Stimulated activated CD8-positive, alpha-beta memory T cell treated with anti-CD3 and anti-CD28 coated beads, Interleukin-2, amount 100 ng/mL, for 1 hour (primary cell): ENCODE measurements at places on chromosomes 4 and X.

- no peak for DNase-seq
Observed at GRCh38 chr4:159484864-159485263, 382.0 kb downstream of the RAPGEF2 start.

GRCh38 chrX:67536564-67536963, 7.3 kb upstream of the AR start:
- DNase-seq: no peak

DNA sequence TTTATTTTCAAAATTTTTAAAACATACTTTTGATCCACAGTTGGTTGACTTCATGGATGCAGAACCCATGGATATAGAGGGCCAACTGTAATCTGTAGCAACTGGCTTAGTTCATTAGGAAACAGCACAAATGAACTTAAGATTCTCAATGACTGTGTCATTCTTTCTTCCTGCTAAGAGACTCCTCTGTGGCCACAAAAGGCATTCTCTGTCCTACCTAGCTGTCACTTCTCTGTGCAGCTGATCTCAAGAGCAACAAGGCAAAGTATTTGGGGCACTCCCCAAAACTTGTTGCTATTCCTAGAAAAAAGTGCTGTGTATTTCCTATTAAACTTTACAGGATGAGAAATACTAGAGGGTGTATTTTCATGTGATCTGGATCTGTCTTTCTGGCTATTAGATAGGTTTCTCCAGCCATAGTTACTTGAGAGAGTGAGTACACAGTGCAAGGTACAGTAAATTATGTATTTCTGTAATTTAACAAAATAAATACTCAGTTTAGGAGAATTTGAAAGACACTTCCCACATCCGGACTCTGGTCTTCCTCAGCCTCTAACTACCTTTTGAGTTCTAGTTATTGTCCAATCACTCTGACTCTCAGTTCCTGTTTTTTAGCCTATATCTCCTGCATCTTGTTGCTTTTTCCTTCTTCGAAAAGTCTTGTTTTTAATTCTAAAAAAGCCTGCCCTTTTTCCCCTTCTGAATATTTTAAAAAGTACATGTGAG, 21.8 kb downstream of the TLR2 start:
- no peak for DNase-seq

GRCh38 chr4:107699466-107700206, 20.4 kb downstream of the PAPSS1 start:
- no peak for DNase-seq

DNA sequence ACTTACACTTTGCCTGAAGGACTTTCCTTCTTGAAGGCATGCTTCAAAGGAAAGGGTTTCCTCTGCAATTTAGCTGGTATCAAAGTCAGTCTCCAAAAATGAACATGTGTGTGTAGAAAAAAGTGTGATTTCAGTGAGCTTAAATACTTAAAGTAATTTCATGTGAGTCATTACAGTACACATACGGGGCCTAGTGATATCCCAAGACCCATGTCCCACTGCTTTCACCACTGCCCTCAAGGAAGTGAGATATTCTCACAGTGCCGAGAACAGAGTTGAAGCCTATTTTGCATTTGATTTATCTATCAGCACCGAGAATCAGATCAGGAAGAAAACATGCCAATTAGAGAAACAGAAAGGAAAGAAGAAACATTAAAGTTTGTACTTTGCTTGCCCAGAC, 61.0 kb downstream of the CHST7 start:
- no peak for DNase-seq

- DNase-seq: no peak
Observed at GRCh38 chr4:129377131-129377845, 281.3 kb downstream of the C4orf33 start.

GRCh38 chrX:30582664-30583063, 5.1 kb upstream of the TASL start:
- DNase-seq: no peak

GRCh38 chr4:89055157-89056080, 1.6 kb downstream of the FAM13A start:
- DNase-seq: no peak

DNA sequence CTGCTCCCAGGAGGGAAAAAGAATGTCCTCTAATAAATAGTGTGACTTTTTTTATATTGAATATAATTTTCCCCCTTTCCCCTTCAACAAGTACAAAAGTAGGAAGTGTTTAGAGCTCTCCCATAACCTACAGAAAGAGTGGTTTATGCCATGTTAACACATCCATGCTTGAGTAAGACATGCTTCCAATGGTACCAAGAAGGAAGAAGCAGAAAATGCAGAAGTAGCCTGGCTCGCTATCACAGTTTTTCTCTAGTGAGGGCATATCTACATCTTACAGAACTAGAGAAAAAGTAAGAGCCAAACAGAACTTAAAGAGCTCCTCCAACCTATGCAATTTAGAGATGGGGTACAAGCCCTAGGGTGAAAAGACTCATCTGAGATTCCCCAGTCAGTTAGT, 82.5 kb downstream of the ARHGEF9 start:
- DNase-seq: no peak

DNA sequence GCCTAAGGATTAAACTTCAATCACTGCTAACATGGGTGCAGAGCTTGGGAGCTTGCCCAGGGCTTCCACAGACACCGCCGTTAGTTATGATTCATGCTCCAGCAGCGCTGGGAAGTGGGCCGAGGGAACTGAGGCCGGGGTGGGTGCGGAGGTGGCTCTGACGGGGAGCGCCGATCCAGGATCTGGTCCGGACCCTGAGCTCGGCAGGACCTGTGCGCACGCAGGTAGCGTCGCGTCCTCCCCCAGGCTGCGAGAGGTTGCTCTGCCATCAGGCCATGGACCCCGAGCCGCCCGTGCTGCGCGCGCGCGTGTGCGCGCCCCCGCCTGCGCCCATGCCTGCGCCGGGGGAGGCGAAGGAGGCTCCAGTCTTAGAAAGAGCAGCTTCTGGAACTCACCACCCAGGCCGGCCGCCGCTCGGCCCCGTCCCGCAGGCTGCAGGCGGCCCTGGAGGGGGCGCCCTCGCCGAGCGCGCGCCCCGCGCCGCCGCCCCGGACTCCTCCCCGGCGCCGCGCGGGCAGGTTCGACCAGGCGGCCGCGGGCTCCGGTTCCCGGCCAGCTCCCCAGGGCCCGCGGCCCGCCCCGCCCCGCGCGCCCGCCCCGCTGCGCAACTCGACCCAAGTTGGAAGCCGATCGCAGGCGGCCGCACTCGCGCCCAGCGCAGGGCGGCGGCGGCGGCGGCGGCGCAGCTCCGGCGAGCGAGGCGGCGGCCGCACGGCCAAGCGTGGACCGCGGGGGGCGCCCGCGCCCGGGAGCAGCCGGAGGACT, 732 bp upstream of the ADRA2C start:
- DNase-seq: no peak

- DNase-seq: no peak
Observed at GRCh38 chr4:48483777-48484493, 792 bp downstream of the SLC10A4 start.

- DNase-seq: no peak
Observed at GRCh38 chr4:7037425-7037824, 5.7 kb upstream of the TADA2B start.

GRCh38 chrX:31464306-31464915, 392.6 kb upstream of the FTHL17 start:
- no peak for DNase-seq

DNA sequence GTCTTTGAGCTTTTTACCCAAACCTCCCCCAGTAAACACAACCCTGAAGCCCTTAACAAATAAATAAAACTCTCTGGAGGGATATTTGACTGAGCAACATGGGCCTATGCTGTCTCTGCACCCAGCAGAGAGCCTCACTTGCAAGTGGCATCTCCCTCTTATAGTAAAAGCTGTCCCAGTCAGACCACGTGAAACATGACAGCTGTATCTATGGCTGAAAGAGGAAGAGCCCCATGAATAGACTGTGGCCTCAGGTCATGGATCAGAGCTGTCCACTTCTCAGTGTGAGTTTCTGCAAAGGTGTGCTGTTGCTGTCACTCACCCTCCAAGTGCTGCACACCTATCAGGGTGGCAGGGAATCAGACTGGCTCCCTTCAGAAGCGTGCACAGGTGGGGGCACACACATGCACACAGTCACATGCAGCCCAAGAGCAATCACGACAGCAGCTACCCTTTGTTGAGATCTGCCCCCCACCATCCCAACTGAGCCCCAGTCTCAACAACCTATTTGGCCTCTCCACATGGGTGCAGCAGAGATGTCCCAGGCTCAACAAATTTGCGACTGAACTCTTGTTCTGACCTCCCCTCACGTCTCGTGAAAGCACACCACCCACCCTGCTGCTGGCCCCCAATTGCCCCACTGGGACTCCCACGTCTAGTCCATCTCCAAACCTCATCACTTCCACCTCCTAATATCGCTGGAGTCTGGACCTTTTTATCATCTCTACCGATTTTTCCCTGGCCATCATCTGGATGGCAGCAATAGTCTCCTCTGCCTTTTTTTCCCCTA, 45.6 kb downstream of the NAT8L start:
- no peak for DNase-seq

DNA sequence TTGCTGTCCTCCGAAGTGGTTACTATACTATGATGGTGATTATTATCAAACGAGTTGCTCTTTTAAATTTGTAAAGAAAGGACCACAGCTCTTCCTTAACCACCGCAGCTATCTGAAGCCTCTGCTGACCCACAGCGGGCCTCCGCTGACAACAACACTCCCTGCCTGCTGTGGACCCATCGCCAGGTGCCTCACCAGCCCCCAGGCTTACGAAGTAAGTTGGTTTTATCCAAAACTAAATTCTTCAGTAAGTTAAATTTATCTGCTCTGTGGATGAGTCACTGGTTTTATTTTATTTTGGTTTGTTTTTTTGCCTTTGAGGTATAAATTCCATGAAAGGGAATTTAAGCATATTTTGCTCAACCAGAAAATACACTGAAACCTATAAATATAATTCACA, 54.7 kb downstream of the SLC9A6 start:
- no peak for DNase-seq

DNA sequence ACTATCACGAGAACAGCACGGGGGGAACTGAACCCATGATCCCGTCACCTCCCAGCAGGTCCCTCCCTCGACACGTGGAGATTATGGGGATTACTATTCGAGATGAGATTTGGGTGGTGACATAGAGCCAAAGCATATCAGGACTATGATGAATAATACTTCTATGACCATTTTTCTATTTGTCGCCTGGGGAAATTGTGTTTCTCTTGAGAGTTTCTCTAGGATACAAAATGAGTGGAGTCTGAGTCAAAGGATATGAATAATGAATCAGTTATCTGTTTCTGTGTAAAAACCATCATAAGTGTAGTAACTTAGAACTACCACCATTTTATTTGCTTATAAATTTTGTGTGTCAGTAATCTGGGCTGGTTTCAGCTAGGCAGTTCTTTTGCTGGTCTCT, 533.0 kb upstream of the ARX start:
- no peak for DNase-seq

DNA sequence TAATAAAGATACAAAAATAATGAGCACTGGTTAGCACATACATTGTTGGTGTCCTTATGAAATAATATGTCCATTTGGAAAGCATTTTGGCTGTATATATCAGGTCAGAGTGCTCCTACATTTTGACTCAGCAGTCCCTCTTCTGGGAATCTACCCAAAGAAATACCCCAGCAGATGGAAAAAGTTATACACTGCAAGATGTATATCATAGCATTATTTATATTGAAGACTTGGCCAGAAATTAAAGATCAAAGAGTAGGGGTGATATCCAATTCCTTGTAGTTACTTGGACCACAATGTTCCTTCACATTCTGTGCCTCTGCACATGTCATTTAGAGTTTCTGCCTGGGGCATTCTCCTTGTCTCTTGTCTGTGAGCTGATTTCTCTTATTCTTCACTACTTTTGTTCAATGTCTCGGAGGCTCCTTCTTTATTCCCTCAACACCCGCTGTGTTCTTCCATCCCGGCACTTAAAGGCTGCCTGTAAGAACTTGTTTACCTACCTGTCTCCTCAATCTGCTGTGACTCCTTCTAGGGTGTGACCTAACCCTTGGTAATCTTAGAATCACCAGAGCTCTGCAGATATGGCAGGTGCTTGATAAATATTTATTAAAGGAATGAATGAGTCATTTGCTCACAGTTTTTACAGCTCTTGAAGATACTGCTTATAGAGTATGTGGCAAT, 3.1 kb upstream of the TSPAN5 start:
- no peak for DNase-seq

DNA sequence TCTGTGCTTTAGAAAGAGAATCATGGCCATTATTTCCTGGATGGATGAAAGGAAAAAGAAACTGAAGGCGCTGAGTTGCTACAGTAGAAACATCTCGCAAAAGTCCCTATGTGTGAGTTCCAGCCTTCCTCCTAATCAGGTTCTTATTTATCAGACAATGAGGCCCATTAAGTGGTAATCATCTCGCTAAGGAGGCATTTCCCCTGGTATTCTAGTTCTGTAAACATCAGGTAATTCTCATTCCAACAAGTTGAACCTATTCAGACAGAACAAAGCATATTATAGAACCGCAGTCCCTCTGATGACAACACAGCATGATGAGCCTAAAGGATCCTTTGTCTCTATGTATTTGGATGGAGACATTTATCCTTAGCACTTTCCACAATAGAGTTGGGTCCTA, 205.7 kb upstream of the MAOA start:
- DNase-seq: no peak

- DNase-seq: no peak
Observed at GRCh38 chr4:100929758-100930157, 411.9 kb upstream of the EMCN start.

DNA sequence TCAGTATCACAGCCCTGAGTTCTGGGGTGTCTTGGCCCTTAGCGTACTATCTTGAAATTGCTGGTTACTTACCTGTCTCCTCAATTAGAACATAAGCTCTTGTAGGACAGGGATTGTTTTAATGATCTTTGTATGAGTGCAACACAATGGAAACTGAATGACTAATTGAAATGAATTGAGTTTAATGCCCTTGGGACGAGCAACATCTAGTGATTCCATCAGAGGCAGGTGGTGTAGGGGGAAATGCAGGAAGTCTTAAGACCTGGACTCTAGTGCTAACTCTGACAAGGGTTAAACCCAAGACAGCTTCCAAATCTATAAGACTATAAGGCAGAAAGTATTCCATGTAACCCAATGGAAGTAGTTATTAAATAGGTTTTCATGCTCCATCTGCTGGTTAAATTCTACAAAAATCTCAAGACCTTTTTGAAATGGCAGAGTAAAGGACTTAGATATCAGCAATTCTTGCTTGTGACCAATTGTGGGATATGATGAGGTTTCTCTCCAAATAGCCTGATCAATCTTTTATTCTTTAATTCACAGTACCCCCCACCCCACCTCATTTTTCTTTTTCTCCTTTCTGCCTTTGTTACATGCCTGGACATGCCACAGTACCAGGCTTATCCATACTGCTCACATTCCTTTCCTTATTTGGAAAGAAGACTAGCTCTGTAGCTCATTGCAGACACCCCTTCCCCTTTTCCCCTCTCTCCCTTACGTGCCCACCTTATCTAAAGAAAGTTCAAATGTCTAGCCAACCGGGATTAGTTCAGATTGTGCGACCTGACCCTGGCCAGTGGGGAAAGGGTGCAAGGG, 340.8 kb downstream of the PAPSS1 start:
- DNase-seq: no peak
